ENCODE measurements at places on chromosomes 11 and 22.

DNA sequence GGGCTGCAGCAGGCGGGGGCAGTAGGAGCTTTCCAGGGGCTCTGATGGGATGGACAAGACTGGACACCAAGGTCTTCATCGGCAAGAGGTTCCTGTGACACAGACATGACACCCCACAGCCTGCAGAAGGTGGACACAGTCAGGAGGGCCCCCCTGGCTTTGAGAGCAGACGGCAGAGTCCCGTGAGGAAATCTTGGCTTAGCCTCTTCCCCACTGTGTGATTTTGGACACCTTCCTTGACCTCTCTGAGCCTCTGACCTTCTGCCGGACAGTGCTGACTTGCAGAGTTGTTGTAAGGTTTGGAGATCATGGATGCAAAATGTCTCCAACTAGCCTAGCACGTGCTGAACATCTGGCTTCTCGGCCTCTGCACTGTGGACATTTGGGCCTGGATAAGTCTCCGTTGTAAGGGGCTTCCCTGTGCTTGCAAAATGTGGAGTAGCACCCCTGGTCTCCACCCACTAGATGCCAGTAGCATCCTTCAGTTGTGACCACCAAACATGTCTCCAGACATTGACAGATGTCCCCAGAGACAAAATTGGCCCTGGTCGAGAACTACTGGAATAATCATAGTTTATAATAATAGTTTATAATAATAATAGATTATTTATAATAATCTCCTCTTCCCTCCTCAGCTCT lies 54.6 kb downstream of the MCM5 start:
- DNase-seq = no peak

- no peak for DNase-seq
These were observed 41.8 kb downstream of the ENTHD1 start for GRCh38 chr22:39851606-39852315.

- DNase-seq = no peak
These were observed 9.1 kb downstream of the FLRT1 start for GRCh38 chr11:64044730-64045393.

DNA sequence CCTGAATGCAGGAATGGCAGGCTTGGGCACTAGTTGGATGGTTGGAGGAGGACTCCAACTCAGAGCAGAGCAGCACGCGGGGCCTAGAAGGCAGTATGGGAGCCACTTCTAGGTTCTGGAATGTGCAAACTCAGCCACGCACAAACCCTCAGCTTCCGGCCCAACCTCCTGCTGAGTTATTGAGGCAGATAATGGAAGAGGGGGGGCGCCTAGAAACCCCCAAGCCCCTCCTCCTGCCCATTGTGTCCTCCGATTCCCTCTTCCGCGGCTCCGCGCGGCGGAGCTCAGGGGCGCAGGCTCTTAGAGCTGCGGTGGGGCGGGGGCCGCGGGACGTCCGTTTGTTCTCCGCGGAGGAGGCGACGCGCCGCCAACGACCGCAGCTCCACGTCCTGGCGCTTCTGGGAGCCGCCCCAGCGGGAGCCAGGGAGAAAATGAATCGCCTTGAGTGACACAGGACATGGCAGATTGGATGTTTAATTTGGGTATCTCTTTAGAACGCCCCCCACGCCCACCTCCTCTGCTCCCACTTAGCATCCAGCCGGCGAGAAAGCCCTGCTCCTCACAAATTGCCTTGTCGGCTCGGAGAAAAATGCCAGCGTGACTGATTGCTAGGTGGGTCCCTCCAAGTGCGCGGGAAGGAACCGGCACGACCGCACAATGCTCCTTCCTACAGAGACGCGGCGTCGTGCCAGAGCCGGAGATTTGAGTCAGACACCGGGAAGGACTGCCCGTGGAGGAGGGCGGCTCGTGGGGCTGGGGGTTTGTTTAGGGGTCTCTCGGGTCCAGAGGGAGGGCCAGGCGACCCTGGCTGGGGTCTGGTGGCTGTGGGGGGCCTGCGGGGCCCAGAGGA lies 144.6 kb downstream of the NECTIN1 start:
- DNase-seq = peak; percentile 34
